IgD-negative memory B cell (primary cell): ENCODE measurements at places on chromosomes 16 and 17. TPM values are rescaled to one million over a fixed set of nuclear protein-coding genes. Genes with fewer than 3 reads are reported as not detected.

The GP1BA gene
- 0.26 TPM for polyA plus RNA-seq

The CHST4 gene
- polyA plus RNA-seq = not detected

The TLCD1 gene
- 0.49 TPM for polyA plus RNA-seq

The HAS3 gene
- 0.09 TPM for polyA plus RNA-seq

The CD300LG gene
- not detected for polyA plus RNA-seq

The RPL38 gene
- 2,084 TPM for polyA plus RNA-seq

The SLC6A2 gene
- not detected for polyA plus RNA-seq

The CHRNB1 gene
- polyA plus RNA-seq = 13.8 TPM

The FBXW10 gene
- polyA plus RNA-seq = not detected

The DNAAF1 gene
- polyA plus RNA-seq = not detected

The P2RX1 gene
- 2.4 TPM for polyA plus RNA-seq

The HOXB9 gene
- polyA plus RNA-seq = not detected

The HSD17B2 gene
- not detected for polyA plus RNA-seq

The RAB40B gene
- polyA plus RNA-seq = 1.9 TPM

The TBC1D3I gene
- polyA plus RNA-seq = not detected

The CD300E gene
- 0.11 TPM for polyA plus RNA-seq

The SPATA32 gene
- polyA plus RNA-seq = 0.34 TPM

The LDHD gene
- polyA plus RNA-seq = not detected

The CD79B gene
- 1,452 TPM for polyA plus RNA-seq
